ENCODE measurements at places on chromosomes 12 and 14.

- no peak for DNase-seq
Observed at GRCh38 chr12:42921741-42922504, 332.4 kb upstream of the PRICKLE1 start.

GRCh38 chr12:112283546-112283945 lies 98.7 kb downstream of the HECTD4 start:
- no peak for DNase-seq

- no peak for DNase-seq
Observed at GRCh38 chr14:29310757-29311156, 544.2 kb downstream of the FOXG1 start.

DNA sequence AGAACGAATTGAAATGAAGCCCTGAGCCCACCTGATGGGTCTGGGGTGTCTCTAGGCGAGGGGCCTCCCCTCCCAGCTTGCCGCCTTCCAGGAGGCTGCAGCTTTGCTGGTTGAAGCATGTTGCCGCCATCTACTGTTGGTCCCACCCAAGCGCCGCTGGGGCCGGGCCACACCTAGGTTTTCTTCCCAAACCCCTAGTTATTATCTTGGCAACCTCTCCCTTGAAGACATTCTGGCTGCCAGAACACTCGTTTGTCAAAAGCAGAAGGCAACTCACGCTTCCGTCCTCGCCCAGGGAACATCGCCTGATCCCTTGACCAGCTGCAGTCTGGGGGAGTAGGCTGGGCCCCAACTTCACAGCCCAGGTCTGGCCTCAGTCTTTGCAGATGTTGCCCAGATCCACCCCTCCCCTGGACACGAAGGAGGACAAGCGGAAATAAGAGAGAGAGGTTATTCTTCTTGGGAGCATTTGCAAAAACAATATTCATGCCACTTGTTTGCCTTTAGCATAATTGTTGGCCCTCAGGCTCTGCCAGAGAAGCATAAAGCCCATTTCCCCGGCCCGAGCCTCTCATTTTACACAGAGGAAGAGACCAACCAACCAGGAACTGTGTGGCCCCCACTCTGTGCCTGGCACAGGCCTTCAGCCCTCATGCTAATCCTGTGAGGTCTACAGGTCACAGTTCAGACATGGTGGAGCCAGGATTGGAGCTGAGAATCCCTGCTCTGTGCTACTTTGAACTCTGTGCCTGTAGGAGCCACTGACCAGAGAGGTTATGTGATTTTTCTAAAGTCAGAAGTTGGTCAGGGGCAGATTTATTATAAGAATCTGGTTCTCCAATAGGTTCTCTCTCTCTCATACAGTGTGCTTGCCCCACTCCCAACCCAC lies 6.8 kb downstream of the EMP1 start:
- DNase-seq: no peak

- peak; percentile 11 for DNase-seq
Observed at GRCh38 chr14:60247994-60248696, 876 bp upstream of the PPM1A start.

DNA sequence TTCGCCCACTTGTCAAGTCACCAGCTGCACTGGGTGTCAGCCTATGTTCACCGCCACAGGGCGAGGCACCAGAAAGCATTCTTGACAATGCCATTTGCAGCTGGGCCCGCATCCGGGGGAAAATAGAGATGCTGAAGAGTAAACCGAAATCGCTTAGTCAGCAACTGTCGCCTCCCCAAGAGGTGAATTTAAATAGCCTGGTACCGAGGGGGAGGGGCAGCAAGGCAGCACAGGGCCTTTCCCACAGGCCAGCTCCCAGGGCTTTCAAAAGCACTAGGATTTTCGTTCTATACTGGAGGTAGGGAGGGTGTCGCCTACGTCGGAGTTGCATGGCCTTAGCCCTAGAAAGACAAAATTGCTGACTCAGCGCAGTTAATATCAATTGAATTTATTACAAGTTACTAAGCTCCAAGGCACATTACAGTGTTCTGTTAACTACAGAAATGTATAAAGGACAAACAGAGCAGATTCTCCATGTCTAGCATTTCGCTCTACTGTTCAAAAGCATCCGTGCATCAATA lies 4.3 kb downstream of the IRF2BPL start:
- no peak for DNase-seq

DNA sequence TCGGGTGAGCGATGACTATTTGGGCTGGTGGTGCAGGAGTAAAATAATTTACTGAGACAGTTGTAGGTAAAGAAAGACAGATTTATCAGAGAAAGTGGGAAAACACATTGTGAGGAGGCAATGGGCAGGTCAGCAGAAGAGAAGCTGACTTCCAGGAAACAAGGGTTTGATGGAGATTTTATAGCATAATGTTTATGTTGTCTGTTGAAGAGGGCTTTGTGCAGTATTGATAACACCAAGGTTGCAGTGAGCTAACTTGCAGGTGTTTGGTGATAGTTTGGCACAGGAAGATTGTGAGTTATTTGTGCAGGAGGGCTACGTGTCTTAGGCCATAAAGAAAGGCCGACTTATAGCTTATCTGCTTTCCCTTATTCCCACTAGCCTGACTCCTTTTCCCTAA lies 72.2 kb downstream of the DHRS2 start:
- no peak for DNase-seq

DNA sequence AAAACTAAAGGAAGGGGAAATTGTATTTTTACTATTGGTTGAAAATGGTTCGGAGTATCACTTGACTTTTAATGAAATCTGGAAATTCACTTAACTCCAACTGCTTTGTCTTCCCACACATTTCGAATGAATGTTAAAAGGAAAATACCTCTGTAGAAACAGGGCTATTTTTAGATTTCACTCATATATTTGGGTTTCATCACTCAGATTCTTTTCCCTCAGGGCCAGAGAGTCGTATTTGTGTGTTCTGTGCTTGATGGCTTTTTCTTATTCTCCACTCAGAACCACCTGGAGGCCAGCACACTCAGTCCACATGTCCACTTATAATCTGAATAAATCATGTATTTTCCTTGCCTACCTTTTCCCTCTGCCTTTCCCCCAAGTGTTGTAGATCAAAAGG lies 40.0 kb downstream of the DAAM1 start:
- no peak for DNase-seq

- DNase-seq: no peak
Observed at GRCh38 chr12:64240781-64241180, 18.7 kb upstream of the KICS2 start.

DNA sequence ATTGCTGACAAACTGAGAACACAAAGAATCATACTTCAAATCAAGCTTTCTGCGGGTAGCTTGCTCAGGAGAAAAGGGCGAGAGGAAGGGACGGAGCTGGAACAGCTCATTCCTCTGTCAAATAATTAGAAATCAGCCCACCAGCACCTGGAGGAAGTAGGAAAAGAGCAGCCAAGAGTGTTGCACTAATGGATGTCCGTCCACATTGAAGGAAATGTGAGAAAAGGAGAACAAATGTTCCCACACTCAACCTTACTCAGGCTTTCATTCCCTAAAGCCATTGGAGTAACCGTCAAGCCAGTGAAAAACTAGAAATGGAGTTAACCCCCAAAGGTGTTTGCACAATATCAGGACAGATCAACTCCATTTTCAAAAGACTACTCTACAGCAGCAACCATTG lies 233.0 kb upstream of the PRKD1 start:
- DNase-seq: no peak

DNA sequence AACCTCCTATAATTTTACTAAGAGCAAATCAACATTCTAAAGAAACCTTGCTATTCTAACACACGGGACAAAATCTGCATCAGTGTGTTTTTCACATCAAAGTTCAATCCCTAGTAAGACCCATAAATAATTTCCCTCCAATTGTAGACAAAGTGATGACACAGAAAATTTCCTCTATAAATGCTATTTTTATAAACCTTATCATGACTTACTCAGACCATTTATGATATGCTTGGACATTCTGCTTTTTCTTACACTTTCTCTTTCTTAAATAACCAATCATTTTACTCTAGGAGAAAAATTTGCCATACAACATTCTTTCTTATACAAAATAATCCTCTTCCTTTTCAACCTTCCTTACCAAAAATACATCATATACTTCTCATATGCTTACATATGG lies 67.0 kb downstream of the SDR9C7 start:
- no peak for DNase-seq

DNA sequence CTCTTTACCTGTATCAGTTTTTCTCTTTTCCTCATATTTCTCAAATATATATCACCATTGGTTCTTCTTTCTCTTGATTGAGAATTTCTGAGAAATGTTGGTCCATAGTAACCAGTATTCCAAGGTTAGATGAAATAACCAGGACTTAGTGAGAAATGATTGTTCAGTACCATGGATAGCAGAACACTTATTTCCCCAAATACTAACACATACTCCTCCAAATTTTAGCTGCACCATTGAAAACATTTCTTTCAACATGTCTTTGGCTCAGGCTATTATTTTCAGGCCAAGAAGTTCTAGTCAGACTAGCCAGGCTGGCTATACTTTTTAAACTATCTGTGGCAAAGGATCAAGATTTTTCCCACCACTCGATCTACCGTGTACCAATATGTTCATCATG lies 113.3 kb downstream of the PTPRO start:
- DNase-seq: no peak

DNA sequence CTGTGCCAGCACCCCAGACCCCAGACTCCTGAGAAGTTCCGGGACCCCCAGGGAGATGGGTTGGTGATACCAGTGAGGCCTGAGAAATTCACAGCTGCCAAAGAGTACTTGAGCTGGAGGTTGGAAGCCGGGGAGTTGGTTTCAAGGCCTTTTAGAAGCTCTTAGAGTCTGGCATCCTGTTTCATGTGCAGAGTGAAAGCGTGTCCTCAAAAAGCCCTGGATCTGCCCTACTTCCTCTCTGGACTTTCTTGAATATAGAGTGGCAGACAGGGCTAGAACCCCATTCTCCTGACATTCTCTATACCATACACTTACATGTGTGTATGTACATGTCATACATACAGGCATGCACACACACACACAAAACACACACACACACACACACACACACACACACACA lies 31.3 kb upstream of the PPM1A start:
- no peak for DNase-seq

- no peak for DNase-seq
Observed at GRCh38 chr14:33480887-33481184, 470.0 kb downstream of the EGLN3 start.

GRCh38 chr12:86590296-86590695 lies 334.1 kb upstream of the MGAT4C start:
- DNase-seq: no peak

GRCh38 chr12:26735249-26735639 lies 97.8 kb downstream of the ITPR2 start:
- no peak for DNase-seq

DNA sequence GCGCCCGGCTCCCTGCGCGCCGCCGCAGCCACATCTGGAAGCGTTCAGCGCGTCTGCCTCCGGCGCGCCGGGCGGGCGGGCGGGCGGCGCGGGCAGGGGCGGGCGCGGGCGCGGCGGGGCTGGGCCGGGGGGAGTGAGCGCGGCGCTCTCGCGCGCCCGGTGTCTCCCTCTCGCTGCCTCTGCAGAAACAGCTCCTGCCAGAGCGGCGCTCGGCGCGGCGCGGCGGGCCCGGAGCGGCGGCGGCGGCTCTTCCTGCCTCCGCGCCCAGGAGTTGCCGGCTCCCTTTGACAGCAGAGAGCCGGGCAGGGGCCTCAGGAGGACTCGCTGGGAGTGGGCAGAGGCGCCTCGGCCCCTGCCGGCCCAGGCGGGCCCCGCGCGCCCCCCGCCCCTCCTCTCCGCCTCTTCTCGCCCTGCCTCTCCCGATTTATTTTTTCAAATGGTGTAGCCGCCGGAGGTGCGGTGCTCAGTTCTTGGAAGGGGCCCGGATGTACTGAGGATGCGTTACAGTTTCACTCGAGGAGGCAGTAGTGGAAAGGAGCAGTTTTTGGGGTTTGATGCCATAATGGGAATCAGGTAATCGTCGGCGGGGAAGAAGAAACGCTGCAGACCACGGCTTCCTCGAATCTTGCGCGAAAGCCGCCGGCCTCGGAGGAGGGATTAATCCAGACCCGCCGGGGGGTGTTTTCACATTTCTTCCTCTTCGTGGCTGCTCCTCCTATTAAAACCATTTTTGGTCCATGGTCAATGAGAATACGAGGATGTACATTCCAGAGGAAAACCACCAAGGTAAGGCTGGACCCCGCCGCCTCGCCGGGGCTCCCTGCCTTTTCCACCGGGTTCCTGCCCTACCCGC lies at the start of gene CACNA1C:
Gene CACNA1C, plus strand, starts transcription at position 162 of the 853 bp plus-strand sequence. Its CDS starts 576 bp downstream, at position 738.
- no peak for DNase-seq

GRCh38 chr14:65502676-65503124 lies 90.2 kb downstream of the FUT8 start:
- no peak for DNase-seq

- no peak for DNase-seq
Observed at GRCh38 chr14:69715725-69716477, 51.0 kb upstream of the SRSF5 start.

DNA sequence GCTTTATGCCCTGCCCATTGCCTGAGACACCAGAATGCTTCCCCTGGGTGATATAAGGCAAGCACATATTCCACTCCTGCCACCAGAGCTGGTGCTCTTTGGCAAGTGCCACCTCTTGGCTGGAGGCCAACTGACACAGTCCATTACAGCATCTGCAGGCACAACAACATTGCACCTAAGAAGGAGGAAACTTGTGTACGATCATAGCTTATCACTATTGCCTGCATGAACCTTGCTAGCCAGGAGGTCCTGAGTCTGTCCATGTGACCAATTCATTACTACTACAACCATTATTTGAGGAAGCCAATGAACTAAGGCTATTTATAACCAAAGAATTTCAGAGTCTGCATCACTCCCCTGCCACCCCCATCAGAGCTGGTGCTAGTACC lies 119.8 kb upstream of the SCAF11 start:
- no peak for DNase-seq

- no peak for DNase-seq
Observed at GRCh38 chr14:29168149-29168548, 401.6 kb downstream of the FOXG1 start.

- DNase-seq: no peak
Observed at GRCh38 chr14:55412676-55413075, 1.0 kb upstream of the ATG14 start.

DNA sequence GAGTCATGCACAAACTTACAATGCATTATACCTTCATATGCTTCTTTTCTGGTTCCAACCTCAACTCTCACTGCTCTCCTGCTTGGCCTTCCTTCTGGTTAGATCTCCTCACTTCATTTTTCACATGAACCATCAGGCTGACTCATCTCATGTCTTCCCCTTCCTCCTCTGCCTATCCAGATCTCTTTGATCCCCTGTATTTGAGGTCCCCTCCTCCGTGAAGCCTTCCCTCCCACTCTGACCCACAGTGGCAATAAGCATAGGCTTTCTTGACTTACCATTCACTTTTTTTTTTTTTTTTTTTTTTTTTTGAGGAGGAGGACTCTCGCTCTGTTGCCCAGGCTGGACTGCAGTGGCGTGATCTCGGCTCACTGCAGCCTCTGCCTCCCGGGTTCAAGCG lies 14.7 kb upstream of the ASIC1 start:
- DNase-seq: no peak

DNA sequence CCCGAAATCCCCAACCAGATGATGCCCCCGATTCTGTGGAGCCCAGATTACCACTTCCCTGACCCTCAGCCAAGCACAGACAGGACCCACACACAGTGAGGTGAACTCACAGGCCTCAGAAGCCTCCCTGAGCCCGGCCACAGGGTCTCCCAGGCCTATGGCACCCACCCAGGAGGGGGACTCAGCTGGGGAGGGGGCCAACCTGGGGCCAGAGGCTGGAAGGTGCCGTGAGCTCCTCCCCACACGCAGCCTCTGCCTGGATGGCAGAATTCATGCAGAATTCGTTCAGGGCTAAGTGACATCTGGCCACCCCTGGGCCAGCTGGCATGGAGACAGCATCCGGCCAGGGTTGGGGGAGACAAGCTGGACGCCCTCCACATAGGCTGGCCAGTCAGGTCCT lies 11.8 kb downstream of the TMEM179 start:
- DNase-seq: no peak

- DNase-seq: no peak
Observed at GRCh38 chr12:52771505-52771904, 5.6 kb downstream of the KRT76 start.
